Stomach (tissue), 19 donors: ENCODE measurements at places on chromosomes 12 and 14.

- peak; percentile 26 for DNase-seq
Observed at GRCh38 chr12:81597928-81598604, 161.1 kb downstream of the PPFIA2 start.

- DNase-seq, result no peak
Observed at GRCh38 chr12:43238281-43238680, 313.7 kb downstream of the ADAMTS20 start.

GRCh38 chr12:57716305-57716704 lies 22.2 kb downstream of the AGAP2 start:
- DNase-seq, result no peak

DNA sequence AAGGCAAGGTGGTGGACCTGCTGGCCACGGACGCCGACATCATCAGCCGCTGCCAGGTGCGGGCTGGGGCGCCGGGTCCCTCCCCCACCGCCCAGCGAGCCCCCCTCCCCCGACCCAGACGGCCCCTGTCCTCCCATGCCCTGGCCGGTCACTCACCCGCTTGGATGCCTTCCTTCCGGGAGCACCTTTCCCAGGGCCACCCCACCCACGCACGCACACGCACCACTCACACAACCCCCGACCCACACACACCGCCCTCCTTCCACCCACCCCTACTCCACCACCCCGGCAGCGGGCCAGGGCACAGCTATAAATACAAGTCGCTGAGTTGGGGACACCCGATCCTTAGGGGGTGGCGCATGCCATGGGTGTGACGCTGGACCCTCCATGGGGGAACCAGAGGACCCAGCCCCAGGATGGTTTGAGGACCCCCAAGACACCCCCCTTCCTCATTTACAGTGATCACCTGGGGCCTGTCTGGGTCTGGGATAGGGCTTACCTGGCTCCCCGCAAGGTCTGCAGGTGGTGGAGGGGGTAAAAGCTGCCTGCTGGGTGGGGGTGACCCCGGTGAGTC lies 465 bp downstream of the ADSS1 start:
- DNase-seq, result peak; percentile 70

DNA sequence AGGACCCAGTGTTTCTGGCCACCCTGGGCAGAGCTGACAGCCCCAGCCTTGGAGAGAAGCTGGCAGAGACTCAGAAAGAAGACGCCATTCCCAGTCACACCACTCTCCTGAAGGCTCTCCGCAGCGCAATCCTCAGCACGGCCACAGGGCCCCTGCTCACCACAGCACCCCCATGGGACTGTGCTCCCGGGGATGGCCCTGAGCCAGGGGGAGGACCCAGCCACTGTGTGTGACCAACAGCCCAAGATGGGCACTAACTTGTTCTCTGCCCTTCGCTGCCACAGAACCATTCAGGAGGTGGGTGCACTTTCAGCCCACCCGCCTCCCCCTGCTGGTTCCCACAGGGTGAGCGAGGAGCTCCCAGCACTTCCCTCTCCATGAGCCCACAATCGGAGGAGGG lies 57.1 kb downstream of the CCNK start:
- DNase-seq, result no peak

DNA sequence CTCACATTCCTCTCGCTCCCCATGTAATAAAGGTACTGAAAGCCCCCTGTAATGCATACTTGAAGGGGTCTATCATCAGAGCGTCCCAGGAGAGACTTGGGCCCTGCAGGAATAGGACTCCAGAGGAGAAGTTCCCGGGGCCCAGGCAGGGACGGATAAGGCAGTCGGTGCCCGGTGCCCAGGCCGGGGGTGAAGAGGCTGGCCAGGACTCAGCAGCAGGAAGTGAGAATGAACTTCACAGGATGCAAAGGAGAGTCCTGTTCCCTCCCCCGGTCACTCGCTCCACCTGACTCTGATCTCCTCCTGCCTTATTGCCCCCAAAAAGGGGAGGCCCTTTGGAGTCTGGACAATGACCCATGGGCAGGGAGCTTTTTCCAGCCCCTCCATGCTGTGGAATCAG lies 40.2 kb downstream of the LRRC74A start:
- DNase-seq, result no peak

DNA sequence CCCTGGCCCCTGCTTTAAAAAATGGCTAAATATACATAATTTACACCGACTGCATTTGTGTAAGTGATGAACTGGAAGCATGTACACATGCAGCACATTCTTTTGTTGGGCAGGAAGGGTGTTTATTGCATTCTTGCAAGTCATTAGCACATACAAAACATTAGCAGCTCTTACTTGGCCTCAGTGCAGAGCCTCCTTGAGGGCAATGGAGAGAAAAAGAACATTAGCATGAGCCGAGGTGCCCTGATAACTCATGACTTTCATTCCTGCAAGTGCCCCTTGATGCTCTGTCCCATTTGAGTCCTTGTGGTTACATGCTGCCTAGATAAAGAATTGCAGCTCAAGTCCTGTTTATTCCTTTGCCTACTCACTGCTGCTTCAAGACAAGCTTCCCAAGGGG lies 61.9 kb downstream of the PAX9 start:
- no peak for DNase-seq

DNA sequence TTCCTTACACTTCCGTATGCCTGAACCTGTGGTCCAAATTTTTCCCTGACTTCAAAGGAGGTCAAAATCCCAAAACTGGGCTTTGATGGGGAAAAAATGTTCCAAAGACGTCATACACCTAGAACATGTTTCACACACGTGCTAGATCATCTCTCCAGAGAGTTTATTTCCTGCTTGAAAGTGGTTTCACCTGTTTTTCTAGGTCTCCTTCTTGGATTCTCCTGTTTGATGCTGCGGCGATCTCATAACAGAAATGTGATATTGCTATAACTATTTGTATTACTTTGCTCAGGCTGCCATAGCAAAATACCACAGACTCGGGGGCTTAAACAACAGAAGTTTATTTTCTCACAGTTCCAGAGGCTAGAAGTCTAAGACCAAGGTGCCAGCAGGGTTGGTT lies 19.7 kb upstream of the TMCC3 start:
- DNase-seq, result no peak

- no peak for DNase-seq
Observed at GRCh38 chr12:62749586-62749985, 185.4 kb downstream of the PPM1H start.

DNA sequence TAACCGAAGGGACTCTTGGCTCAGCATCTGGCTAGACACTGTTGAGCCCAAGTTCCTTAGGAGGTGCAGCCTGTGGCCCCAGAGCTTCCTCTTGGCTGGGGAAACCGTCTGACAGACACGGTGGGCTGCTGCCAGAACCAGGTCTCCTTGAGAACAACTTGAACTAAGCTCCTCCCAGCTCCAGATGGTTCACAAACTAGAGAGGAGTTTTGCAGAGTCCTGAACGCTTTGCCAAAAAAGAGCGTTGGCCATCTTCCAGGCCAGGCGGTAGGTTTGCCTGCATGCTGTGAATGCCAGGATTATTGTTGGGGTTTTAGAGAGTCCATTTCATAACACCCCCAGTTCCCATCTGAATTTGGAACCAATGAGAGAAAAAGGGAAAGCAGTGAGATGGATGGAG lies 399.8 kb downstream of the RGS6 start:
- DNase-seq, result no peak

- DNase-seq, result no peak
Observed at GRCh38 chr12:56391721-56392120, 29.1 kb upstream of the APOF start.

DNA sequence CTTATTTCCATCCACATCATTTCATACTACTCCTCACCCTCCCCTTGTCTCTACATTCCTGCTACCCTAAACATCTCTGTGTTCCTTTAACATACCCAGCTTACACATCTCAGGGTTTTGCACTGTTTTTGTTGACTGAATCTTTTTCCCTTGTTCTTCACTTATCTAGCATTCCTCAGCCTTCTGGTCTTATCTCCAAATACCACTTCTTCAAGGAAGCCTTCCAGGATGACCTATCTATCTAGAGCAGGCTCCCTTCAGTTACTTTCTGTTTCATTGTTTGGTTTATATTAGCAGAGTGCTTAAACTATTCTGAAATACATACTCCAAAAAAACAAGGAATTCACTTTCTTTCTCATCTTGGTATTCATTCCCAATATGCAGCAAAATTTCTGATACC lies 353.1 kb downstream of the NAV3 start:
- no peak for DNase-seq

DNA sequence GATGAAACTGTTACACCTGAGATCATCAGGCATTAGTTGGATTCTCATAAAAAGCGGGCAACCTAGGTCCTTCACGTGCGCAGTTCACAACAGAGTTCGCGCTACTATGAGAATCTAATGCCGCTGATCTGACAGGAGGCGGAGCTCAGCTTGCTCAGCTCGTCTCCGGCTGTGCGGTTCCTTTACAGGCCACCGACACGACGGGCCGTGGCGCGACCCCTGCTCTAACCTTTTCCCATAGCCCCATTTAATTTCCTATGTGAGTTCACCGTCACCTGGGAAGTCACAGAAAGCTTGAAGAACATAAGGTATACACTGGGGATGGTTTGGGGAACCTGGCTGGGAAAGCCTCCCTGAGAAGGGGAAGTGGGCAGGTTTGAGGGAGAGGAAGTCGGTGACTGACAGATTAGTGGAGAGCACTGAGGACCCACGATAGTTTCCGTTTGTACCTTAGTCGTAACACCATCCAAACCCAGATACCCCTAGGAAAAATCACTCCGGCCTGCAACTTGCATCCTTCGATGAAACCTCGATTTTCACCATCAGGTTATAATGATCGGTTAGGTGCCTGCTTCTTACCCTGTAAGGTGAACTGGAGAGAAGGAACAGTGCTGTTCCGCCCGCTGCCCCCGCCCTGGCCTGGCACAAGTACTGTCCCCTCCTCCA lies 2.8 kb upstream of the AAAS start:
- DNase-seq, result peak; percentile 68

- no peak for DNase-seq
Observed at GRCh38 chr14:75046899-75047298, 4.4 kb downstream of the MLH3 start.

DNA sequence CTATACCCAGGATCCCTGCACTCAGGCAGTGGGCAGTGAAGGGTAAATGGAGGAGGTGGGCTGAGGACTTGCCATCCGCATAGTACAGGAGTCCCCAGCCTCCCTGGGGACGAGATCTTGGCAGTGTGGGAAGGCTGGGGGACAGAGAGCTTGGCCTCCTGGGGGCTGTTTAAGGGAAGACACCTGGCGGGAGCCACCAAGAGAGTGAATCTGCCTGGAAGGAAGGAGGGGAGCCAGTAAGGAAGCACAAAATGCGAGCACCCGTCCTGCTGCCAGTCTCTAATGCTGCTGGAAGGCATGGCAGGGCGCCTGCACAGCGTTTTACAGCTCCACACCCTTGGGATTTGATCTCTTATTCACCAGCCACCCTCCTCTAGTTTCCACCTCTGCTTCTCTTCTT lies 7.4 kb upstream of the KRT2 start:
- DNase-seq, result no peak

GRCh38 chr14:37116933-37117849 lies 55.2 kb downstream of the SLC25A21 start:
- DNase-seq, result no peak

GRCh38 chr14:79256380-79256779 lies 954.9 kb downstream of the DIO2 start:
- DNase-seq, result peak; percentile 7

- DNase-seq, result no peak
Observed at GRCh38 chr14:39372656-39373055, 59.6 kb downstream of the FBXO33 start.

GRCh38 chr14:20622816-20623291 lies 18.6 kb downstream of the OR6S1 start:
- DNase-seq, result no peak

DNA sequence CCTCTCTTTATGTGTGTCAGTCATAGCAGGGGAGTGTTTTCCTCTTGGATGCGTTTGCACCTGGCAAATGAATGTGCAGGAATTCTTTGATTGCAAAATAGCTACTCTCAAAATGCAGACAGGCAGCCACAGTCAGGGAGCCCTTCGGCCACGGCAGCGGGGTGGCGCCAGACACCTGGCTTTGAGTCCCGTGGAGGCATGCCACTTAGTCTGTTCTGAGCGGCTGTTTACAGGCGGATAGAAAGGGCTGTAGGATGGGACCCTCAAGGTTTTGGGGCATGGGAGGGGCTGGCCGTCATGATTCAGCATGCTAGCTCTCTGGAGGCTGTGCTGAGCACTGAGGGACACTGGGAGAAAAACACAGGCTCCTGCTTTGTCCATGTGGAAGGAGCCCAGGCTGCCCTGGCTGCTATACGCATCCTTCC lies 117.1 kb downstream of the SLC25A47 start:
- peak; percentile 77 for DNase-seq

DNA sequence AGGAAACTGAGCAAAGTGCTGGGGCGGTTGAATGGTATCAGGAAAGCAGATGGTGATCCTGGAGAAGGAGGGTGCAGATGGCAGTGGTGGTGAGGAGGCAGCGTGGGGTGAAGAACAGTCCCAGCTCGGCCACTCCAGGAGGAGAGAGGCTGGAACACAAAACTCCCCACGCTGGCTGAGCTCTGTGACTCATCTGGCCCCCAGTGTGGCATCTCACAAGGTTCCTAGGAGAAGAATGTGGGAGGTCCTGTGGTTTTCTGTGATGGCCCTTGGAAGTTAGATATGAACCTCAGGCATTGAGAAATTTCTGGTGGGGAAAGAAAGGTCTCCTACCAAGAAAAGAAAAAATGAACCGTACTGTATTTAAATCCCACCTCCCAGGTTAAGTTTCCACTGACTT lies 8.0 kb upstream of the NRXN3 start:
- no peak for DNase-seq

- no peak for DNase-seq
Observed at GRCh38 chr12:124007826-124008570, 35.0 kb downstream of the ZNF664 start.

- no peak for DNase-seq
Observed at GRCh38 chr14:96580566-96580965, 78.4 kb downstream of the PAPOLA start.

DNA sequence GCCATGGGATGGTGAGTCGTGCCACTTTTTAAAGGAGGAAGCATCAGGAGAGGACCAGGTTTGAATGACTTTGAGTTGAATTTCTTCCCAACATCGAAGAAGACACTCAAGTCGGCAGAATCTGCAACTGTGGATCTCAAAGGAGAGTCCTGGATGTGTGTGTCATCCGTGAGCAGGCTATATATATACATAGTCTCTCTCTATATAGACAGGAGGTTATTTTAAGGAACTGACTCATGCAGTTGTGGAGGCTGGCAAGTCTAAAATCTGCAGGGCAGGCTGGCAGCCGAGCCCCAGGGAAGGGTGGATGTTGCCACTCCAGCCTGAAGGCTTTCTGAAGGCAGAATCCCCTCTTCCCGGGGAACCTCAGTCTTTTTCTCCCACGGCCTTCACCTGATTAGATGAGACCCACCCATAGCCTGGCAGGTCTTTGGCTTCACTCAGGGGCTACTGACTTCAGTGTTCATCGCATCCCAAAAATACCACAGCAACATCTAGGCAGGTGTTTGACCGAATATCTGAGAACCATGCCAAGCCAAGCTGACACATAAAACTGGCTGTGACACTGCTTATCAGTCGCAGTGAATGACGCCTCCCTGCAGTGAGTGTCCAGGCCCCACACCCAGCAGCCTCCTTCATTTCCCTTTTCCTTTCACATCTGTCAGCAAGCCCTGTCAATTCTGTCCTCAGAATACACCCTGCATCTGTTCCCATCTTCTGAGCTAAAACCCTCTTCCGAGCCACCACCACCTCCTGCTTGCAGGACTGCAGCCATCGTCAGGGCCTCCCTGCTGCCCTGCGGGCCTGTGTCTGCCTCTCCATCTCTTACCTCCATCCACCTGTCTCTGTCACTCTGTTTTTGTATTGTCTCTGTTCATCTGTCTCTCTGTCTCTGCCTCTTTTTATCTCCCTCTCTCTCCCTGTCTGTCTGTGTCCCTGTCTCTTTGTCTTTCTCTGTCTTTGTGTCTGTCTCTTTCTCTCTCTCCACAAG lies 54.0 kb downstream of the ZNF664 start:
- DNase-seq, result no peak
